NCI-H1930 (cell line): ENCODE measurements at places on chromosomes 1 and 21.

DNA sequence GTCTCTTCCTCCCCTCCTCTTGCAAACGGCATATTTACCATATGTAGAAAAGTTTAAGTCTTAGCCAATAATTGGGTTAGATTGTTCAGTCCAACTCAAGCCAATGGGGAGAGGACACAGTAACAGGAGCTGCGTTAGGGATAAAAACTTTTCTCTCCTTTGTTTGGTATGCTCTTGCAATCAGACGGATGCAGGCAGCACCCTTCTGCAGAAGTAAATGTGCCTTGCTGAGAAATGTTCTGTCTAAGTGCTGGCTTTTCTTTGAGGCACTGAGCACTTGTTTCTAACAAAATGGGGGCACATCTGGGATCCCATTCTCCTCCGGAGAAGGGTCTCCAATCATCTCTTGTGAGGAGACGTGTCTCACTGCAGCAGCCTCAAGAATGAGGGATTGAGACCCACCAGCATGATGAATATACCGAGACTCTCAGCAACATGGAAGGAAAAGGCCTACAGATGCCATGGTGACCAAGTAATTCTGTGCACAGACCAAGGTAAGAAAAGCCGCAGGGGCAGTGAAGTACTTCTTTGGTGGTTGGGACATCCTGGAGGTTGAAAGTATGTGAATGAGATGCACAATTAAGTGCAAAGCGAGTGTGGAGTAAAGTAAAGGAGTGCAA lies 20.7 kb upstream of the GNG4 start:
- DNase-seq = no peak

- no peak for DNase-seq
These were observed 91.7 kb downstream of the CDC14A start for GRCh38 chr1:100443811-100444571.

DNA sequence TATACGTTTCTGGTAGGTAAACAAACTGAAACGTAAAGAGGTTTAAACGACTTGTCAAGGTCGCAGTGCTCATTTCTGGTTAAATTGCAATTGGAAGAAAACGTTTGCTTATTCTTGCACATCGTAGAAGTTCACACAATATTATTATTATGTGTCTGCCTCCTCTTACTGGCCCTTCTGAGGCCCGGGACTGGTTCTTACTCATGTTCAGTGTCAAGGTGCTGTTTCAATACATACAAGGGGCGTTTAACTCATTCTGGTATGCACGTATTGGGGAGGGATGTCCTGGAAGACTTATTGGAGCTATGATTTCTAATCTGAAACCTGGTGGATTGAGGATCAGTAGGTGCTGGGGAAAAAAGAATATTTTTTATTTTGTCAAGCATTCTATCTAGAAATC lies 932 bp downstream of the RPF1 start:
- no peak for DNase-seq

DNA sequence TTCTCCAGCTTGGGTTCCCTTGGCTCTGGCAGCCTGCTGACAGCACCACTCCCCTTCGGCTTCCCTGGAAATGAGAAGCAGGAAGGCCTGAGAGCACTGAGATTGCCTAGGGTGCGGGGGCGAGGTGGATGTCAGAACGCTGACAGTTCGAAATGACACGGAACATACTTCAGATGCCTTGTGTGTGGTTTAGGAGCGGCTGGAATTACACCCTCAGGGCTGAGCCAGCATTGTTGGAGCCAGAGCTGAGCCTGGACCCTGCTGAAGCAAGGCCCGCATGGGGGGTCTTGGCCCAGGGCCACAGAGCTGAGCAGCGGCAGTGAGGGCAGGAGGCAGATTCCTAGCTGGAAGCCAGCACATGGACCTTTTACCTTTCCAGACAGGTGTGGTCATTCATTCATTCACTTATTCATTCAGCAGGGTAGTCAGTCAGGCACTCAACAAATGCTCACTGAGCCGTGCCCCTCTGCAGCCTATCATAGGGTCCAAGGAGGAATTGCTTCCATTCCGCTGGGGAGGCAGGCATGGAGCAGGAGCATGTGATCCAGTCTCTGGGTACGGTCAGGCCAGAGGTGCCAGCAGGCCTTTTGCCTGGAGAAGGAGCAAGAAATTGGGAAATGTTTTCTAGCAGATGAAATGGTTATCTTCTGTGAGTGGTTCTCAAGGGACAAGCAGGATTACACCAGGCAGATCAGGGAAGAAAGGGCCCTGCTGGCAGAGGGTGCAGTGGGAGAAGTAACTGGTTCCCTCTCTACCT lies 6.6 kb upstream of the FOXE3 start:
- DNase-seq = no peak

GRCh38 chr21:44765231-44766013 lies 36.2 kb downstream of the UBE2G2 start:
- no peak for DNase-seq

DNA sequence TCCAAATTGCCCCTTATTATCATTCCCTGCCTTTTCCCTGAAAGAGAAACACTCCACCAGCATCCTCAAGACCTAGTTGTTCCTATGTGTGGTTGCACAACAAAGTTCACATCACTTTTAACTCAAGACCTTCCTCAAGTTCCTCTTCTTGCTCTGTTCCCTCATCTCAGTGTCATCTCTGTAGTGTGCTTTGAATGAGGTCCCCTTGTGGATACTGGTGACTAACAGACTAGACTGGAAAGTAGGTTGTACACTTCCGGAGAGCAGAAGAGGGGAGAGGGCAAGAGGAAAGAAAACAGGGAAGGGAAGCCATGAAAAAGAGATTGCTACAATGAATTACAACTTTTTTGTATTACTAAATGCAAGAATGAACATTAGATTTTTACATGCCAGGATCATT lies 853.8 kb downstream of the USP25 start:
- no peak for DNase-seq

GRCh38 chr1:164648636-164649035 lies 89.7 kb downstream of the PBX1 start:
- DNase-seq = no peak

DNA sequence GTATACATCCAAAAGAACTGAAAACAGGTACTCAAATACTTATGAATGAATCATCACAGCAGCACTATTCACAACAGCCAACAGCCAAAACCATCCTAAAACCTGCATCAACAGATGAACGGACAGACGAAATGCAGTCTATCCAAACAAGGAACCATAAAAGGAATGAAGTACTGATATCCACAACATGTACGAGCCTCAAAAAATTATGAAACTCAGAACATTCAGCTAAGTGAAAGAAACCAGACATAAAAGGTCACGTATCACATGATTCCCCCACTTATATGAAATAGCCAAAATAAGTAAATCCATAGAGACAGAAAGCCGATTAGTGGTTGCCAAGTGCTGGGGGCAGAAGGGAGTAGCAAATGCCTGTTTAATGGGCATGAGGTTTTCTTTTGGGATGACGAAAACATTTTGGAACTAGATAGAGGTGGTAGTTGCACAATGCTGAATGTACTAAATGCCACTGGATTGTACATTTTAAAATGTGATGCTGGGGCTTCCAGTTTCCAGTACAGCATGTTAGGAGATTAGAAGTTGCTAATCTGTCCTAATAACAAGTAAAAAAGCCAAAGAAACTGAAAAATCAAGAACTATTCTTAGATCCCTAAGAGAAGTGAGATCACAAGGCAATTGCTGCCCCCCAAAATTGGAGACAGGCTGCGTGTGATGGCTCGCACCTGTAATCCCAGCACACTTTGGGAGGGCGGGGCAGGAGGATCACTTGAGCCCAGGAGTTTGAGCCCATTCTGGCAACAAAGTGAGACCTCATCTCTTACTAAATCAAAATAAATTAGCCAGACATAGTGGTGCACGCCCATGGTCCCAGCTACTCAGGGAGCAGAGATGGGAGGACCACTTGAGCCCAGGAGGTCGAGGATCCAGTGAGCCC lies 25.3 kb downstream of the CLSTN1 start:
- DNase-seq = no peak

DNA sequence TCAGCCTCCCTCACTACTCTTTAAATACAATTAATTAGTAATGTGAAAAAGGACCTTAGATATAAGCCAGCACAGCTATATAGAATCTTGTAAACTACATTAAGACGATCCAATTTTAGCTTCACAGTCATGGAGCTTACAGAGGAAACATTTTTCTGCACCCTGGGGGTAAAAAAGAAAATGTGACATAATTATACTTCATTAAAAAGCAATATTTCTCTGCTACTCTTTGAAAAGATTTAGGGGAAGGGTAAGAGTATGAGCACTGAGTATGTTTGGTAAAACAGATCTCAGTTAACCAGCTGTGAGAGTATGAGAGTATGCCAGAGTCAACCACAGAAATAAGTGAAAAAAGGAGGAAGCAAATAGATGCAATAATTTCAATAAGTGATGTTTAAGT lies 1415.9 kb downstream of the PLA2G4A start:
- no peak for DNase-seq

- DNase-seq = no peak
These were observed 23.1 kb upstream of the ADGRB2 start for GRCh38 chr1:31787261-31787660.

GRCh38 chr1:33228935-33229487 lies 27.3 kb upstream of the ZNF362 start:
- DNase-seq = no peak

GRCh38 chr21:36725793-36726386 lies 27.0 kb downstream of the SIM2 start:
- DNase-seq = no peak

DNA sequence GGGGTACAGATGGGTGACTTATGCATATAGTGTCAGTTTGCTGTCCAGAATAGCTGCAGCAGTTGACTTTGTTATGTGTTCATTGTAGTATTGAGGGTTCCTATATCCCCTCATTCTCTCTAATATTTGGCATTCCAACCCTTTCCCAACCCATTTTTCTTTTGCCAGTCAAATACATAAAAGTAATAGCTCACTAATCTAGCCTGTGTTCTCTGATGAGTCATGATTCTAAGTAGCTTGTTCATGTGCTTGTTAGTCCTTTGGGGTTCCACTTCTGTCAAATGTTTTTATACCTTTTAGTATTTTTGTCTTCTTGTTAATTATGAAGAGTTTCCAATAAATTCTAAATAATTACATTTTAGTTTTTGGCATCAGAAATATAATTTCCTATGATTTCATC lies 99.2 kb upstream of the MROH9 start:
- no peak for DNase-seq

- no peak for DNase-seq
These were observed 3.0 kb downstream of the SRP9 start for GRCh38 chr1:225780630-225781029.

DNA sequence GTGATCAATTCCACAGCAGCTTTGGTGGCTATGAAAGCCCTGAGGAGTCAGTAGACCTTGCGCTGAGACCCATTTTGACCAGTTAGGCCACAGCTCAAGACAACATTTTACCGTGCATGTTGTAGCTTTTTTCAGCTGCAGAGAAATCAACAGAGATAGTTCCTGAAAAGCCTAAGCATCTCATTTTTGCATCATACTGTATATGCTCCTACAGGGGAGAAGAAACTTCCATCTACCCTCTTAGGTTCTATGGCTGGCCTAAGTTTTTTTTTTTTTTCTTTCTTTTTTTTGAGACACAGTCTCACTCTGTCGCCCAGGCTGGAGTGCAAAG lies 24.8 kb upstream of the EYA3 start:
- no peak for DNase-seq

- no peak for DNase-seq
These were observed 103.4 kb upstream of the TIAM1 start for GRCh38 chr21:31447505-31447904.

GRCh38 chr1:119010201-119010600 lies 22.1 kb upstream of the TBX15 start:
- DNase-seq = no peak

DNA sequence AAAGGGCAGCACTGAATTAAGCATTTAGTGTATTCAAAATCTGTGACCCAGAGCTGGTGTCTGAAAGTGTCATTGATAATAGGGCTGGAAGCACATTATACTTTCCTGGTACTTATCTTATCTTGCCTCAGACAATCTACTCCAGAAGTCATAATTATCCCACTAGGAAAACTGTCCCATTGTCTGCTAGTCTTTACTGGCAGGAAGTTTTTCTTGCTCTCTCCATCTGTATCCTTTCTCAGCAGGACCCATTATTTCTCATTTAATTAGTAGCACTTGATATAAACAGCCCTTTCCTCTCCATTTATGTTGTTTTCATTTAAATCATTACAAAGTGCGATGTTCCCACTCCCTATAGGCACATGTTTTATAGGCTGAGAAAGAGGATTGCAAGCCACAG lies 36.5 kb upstream of the BARHL2 start:
- DNase-seq = no peak

DNA sequence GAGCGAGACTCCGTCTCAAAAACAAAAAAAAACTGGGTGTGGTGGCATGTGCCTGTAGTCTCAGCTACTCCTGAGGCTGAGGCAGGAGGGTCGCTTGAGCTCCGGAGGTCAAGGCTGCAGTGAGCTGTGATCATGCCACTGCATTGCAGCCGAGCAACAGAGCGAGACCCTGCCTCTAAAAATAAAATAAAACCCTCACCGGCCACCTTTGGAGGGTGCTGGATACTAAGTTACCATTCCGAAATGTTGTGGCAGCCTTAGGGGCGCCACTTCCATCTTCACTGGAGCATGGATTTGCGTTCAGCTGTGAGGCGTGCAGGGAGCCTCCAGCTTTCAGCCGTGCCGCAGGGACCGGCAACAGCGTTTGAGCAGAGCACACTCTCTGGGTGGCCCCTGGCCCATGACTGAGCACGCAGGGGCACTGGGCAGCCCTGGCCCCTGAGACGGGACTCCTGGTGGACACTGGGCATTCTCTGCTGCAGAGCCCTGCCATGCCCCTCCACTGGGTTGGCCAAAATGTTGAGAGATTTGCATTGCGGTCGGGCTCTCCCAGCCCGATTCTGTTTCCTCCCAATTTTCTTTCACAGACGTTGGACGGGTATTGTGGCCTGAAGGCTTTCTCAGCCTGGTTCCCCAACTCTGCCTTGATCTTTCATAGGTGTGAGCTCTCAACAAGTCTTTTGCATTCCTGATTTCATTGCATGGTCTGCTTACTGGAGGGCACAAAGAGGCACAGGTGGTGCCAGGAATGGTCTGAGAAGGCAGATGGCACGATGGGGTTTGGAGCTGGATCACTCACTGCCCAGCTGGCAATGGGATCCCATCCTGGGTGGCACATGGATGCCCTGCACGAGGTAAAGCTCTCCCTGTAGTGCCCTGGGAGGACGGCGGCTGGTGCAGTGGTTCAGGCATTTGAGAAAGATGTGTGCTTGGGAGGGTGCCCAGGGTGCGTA lies 5.8 kb upstream of the CFAP74 start:
- DNase-seq = no peak

DNA sequence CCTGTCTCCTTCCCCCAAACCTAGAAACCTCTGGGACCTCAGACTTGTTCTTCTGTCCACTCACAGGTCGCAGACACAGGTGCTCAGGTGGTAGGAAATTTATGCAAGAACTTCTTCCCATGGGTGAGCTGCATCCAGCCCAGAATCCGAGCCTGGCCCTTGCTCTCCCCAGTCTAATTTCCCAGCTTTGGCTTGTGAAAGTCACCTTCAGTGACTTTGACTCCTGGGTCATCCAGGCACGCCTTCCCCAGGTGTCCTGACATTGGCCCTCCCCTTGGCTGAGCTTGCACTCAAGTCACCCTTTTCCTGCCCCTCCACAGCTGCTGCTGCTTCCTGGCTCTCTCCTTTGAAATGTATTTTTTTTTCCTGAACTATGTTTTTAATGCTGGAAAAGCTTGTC lies 6.6 kb downstream of the IPO13 start:
- DNase-seq = no peak

GRCh38 chr1:25804244-25804963 lies 4.4 kb downstream of the SELENON start:
- DNase-seq = no peak

- DNase-seq = no peak
These were observed 4.1 kb upstream of the ARHGEF10L start for GRCh38 chr1:17535300-17535936.
